ENCODE measurements at places on chromosomes 11 and 22. TPM values are rescaled to one million over a fixed set of nuclear protein-coding genes. Genes with fewer than 3 reads are reported as not detected.

RTN4RL2 gene
- total RNA-seq: 0.36 TPM

RFPL1 gene
- not detected for total RNA-seq

POTEH gene
- not detected for total RNA-seq

FAM180B gene
- not detected for total RNA-seq

SEPTIN3 gene
- 0.55 TPM for total RNA-seq

RFPL3 gene
- not detected for total RNA-seq

MS4A7 gene
- total RNA-seq: not detected

CECR2 gene
- total RNA-seq: not detected

PNPLA5 gene
- not detected for total RNA-seq

KRTAP5-2 gene
- not detected for total RNA-seq

ME3 gene
- total RNA-seq: 1.8 TPM

All from activated CD8-positive, alpha-beta memory T cell treated with anti-CD3 and anti-CD28 coated beads for 36 hours (primary cell).